NCI-H1417 treated with DMSO at 0.1 percent for 48 hours (cell line): ENCODE measurements at places on chromosomes 3 and 15.

- DNase-seq, result no peak
These were observed 9.4 kb downstream of the SLC51B start for GRCh38 chr15:65054333-65055200.

DNA sequence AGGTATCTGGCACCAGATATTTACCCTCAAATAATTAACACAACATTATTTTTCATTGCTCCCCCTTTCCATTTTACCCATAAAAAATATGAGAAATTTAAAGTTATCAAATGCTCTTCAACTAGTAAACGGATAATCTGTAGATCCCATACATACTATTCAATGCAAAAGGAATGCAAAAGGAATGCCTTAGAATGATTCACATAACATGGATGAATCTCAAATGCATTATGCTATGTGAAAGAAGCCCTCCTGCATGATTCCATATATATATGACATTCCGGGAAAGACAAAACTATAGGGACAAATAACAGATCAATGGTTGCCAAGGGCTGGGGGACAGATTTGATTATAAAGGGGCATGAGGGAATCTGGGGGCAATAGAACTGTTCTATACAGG, 195.7 kb downstream of the STT3B start:
- no peak for DNase-seq

DNA sequence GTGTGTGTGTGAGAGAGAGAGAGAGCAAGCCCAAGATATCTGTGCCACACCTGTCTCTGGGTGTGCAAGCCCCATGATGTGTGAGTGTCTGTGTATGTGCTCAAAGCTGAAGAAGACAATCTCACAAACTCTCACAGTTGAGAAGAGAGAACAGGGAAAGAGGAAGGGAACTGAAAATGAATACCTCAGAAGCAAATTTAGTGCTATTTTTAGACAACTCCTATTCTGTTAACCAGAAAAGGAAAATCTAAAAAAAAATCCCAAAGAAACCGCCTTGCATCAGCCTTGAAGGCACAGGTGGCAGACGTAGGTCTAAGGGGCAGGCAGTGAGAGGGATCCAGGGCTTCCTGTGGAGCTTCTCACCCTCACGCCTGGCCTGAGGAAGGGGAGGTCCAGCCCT, 47.8 kb downstream of the ATP2B2 start:
- no peak for DNase-seq

DNA sequence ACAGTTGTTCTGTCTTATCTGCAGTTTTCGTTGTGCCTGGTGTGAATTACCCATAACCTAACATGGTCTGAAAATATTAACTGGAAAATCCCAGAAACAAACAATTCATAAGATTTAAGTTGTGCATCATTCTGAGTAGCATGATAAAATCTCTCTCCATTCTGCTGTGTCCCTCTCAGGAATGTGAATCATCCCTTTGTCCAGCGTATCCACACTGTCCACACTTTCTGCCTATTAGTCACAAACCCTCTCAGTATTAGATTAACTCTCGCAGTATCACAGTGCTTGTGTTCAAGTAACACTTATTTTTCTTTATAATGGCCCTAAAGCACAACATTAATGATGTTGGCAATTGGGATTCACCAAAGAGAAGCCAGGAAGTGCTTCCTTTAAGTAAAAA, 203.2 kb downstream of the CGGBP1 start:
- DNase-seq, result no peak

DNA sequence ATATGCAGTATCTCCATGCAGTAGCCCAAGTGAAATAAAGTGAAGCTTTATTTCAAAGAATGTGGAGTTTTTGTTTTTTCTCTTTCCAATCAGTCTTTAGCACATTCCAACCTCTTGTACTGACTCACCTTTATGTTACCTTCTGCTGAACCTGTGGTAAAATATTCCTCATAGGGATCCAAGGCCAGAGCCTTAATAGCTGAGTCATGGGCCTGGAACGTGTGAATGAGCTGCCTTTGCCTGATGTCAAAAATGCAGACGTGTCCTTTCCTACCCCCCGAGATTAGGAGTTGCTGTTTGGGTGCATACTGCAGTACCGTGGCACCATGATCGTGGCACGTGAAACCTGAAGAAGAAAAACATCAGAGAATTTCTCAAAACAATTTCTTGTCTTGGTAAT, 108.5 kb downstream of the GLDN start:
- DNase-seq, result no peak

DNA sequence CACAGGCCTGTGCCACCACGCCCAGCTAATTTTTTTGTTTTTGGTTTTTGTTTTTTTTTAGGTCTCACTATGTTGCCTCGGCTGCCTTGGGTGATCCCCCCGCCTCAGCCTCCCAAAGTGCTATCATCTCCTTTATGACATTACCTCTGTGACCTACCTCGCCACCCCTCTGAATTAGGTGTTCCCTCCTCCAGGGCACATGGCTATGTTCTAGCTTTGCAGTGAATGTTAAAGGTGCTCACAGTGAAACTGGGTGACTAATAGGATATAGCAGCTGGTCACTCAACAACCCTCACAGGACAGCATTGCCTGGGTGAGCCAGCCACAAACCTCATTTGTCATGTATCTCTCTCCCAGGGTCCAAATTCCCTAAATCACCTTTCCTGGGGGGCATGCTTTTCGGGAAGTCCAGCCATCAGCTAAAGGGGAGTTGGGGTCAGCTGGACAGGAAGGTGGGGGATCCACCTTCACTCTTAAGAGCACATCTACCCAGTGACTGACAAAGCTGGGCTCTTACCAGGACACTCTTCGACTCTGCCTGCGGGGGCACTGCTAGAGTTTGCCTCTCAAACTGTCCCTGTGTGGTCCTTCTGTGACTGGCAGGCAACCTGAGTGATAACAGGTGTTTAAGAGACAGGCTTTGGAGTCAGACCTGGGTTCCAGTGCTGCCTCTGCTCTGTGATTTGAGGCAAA, 1.6 kb upstream of the TTLL3 start:
- DNase-seq, result no peak

DNA sequence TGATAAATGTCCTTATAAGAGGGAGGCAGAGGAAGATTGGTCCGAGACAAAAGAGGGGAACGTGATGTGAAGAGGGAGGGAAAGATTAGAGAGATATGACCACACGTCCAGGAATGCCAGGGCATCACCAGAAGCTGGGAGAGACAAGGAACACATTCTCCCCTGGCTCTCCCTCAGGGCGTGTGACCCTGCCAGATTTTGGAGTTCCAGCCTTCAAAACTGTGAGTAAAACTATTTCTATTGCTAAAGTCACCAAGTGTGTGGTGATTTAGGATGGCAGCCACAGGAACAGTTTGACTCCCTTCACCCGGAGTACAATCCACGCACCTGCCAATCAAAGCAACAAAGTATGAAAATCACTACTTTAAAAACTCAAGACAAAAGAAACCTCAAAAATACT, 32.1 kb upstream of the TJP1 start:
- DNase-seq, result no peak

- DNase-seq, result no peak
These were observed 269.2 kb upstream of the CNTN3 start for GRCh38 chr3:74883690-74884089.

GRCh38 chr3:188446766-188447165, 292.8 kb downstream of the LPP start:
- no peak for DNase-seq

- no peak for DNase-seq
These were observed 5.5 kb downstream of the SSUH2 start for GRCh38 chr3:8638994-8639658.
